ENCODE measurements at places on chromosomes 2 and 18. TPM values are rescaled to one million over a fixed set of nuclear protein-coding genes. Genes with fewer than 3 reads are reported as not detected.
A peak's percentile ranks its signal among the peaks of the same experiment; 100 is the strongest.

Gene ARID5A
- total RNA-seq = 7.6 TPM

Gene FBXO41
- total RNA-seq = 11.1 TPM

Gene TMEM200C
- not detected for total RNA-seq

Gene CCDC142
- 19.0 TPM for total RNA-seq

Gene C2orf78
- total RNA-seq = 0.07 TPM

Gene SNORC
- total RNA-seq = 0.03 TPM

Gene TEKT4
- total RNA-seq = not detected

Gene CTAGE1
- not detected for total RNA-seq

Gene FAM124B
- total RNA-seq = not detected

DNA sequence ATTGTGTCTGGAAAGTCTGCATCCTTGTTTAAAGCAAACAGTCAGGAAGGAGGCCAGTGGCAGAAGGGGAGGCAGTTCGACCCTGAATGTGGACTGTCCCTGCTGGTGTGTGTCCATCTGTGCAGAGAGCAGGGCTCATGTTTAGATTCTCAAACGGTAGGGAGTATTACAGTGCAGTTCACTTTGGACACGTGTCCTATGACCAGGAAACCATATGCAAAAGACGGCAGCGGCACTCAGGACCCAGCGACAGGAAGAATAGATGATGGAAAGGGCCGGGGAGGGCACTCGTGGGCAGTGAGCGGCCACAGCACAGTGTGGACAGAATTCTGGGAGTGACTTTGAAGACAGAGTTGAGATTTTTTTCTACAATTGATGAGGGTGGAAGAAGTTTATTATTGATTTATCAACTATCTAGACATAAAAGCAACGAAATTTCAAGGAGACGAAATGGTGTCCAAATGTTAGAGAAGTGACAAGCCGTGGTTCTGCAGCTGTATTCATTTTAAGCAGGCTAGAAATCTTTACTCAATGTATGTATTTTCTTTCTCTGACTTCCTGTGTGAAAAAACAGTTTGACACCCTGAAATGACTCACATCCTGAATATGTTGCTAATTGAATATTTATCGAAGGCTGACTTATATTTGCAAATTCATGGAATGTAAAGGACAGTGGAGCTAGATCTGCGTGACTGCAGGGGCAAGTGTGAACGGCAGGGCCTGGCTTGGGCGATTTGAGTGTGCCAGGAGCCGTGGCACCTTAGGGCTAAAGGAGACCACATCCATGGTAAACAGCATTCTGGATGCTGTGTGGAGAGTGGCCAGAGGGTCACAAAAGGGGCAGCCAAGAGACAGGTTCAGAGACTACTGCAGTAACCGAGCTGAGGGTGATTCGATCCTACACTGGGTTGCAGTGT is 214.2 kb downstream of the PTGR3 start:
- no peak for DNase-seq

DNA sequence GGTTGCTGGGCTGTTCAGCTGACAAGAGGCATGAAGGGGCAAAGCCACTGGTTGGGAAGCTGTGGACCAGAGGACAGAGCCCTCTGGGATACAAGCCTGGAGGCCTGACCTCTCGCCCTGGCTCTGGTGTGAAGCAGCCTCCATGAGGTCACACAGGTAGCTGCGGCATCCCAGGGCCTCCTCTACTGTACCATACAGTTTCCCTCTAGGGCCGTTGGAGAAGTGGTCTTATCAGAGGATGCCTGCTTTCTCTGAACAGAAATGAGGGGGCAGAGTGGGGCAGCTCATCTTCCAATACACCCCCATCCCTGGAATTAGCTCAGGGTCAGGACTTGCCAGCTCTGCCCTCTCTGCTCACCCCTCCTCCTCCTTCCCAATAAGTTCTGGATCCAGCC is 135.1 kb upstream of the SMAD2 start:
- DNase-seq = no peak

DNA sequence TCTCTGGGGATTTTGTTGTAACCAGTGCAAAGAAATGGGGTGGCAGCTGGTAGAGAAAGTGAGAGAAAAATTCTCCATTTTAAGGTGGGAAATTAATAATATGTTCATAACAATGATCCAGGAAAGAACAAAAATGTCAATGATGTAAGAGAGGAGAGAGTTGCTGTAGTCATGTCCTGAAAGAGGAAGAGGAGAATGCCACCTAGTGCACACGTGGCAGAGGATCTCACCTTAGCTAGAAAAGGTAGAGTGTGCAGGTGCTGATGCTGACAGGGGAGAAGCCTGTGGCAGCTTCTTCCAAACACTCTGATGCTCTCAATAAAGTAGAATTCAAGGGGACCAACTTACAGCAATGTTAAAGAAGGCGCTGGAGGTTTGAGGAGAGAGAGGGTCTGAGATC is 282.9 kb upstream of the PKDCC start:
- DNase-seq = no peak

GRCh38 chr2:42493468-42494354 is at the start of gene KCNG3:
KCNG3 (minus strand) TSS chr2:42493982; CDS start chr2:42493501, 481 bp downstream.
- peak; percentile 20 for DNase-seq

GRCh38 chr18:24530630-24531111 is 70.2 kb downstream of the HRH4 start:
- no peak for DNase-seq

DNA sequence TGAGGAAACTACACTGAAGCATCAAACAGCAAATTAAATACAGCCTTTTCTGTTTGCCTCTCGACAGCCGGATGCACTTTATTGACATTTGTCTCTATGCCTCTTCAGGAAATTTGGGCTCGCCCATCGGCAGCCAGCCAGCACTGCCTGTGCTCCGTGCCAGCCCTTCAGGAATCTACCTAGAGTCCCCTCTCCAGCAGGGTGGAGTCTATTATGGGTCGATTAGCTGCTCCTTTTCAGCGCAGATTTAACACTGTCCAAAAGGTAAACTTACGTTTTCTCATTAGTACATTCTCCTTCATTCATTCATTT is 91.5 kb downstream of the MYCN start:
- no peak for DNase-seq

GRCh38 chr2:216838151-216838550 is 21.7 kb downstream of the TNP1 start:
- no peak for DNase-seq

DNA sequence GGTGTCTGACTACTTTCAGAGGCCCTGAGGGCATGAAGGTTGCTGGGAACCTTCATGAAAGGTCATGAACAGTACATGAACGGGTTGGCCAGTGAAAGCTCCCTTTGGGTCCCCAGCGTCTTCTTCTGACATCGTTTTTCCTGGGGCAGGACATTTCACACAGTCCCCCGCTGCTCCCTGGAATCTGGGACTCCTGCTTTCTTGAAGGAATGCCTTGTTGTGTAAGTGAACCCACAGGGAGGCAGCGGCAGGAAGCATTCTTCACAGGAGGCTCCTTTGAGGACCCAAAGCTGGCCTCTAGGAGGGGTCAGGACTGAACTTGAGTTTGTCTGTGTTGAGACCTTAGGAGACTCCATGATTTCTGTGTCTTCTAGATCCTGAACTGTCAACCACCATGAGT is 144.3 kb downstream of the KCNE4 start:
- no peak for DNase-seq

DNA sequence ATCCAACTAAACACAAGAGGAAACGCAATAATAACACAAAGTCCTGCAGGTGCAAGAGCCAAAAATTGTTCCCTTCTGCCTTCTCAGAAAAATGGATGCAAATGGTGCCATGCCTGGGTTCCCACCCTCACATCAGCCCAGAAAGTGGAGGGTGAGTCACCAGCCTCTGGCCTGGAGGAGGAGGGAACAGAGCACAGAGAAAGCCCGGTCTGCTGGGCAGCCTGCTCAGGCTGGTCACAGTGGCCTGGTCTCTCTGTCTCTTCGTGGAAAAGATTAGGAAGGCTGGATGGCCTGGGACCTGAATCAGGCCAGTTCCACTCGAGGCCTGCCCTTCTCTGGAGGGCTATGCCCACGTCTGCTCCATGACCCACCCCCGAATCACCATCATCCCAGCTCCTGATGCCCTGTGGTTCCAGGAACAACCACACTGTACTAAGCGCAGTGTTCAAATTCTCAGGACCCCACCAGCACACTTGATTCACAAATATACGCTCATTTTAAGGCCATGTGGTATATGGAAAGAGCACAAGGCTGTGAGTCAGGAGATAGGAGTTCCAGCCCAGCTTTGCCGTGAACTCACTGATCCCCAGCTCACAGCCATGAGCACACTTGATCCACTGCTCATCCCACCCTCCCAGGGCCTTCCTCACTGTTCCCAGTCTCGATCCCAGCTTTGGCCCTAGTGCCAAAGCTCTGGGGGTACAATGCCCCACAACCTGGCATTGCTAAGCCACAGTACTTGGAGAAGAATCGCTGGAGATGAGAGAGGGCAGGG is 82.1 kb downstream of the ZBTB7C start:
- DNase-seq = no peak

- no peak for DNase-seq
These were observed 298.2 kb downstream of the TCF4 start for GRCh38 chr18:55289775-55290174.

GRCh38 chr2:56192664-56193305 is 9.0 kb downstream of the CCDC85A start:
- no peak for DNase-seq

- DNase-seq = no peak
These were observed 19.6 kb downstream of the RDH14 start for GRCh38 chr2:18540872-18541271.

- no peak for DNase-seq
These were observed 1.1 kb upstream of the BOLL start for GRCh38 chr2:197786010-197786877.

GRCh38 chr2:216956820-216957493 is 97.1 kb upstream of the TNP1 start:
- no peak for DNase-seq

GRCh38 chr2:239985356-239985755 is 39.8 kb downstream of the NDUFA10 start:
- DNase-seq = no peak

DNA sequence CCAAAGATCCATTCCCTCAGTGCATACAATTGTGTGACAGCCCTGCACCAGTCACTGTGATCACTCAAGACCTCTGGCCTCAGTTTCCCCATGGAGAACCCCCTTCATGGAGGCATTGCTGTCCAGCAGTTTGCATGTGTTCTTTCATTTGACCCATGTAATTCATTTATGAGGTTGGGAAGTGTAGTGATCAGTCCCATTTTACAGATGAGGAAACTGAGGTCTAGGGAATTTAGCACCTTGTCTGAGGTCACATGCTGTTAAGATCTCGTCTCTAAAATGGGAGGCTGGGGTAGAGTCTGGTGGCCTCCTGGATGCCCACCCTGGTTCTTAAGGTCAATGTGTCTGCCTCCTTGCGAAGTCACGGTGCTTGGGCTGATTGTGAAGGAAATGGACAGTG is 19.1 kb downstream of the LDLRAD4 start:
- no peak for DNase-seq

GRCh38 chr2:37631698-37632097 is 39.7 kb downstream of the CDC42EP3 start:
- no peak for DNase-seq
